ENCODE measurements at places on chromosomes 5 and 9. TPM values are rescaled to one million over a fixed set of nuclear protein-coding genes. Genes with fewer than 3 reads are reported as not detected.

Gene PCDHA9
- total RNA-seq = not detected

DNA sequence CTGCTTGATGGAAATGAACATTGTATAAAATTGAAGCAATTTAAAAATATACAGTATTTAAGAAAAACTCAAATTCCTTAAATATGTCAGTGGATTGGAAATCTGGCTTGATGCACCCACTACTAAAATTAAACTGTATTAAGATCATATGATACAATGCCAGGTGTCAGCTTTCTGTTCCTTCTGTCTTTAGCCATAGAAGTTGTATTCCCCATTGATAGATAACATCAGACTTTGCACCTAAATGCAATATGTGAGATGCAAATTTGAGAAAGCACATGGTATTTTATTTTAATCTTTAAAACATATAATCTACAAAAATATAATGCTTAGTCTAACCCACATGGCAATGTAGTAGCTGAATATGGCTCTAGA lies 697.4 kb upstream of the WWC1 start:
- H3K36me3 ChIP-seq = no peaks in the 10 kb centered on the region
- no peaks in the 10 kb centered on the region for H3K27me3 ChIP-seq
- H3K4me3 ChIP-seq = no peak overlapping the region
- no peak for DNase-seq
- H3K27ac ChIP-seq = no peak overlapping the region
- no peaks in the 10 kb centered on the region for H3K4me1 ChIP-seq

DNA sequence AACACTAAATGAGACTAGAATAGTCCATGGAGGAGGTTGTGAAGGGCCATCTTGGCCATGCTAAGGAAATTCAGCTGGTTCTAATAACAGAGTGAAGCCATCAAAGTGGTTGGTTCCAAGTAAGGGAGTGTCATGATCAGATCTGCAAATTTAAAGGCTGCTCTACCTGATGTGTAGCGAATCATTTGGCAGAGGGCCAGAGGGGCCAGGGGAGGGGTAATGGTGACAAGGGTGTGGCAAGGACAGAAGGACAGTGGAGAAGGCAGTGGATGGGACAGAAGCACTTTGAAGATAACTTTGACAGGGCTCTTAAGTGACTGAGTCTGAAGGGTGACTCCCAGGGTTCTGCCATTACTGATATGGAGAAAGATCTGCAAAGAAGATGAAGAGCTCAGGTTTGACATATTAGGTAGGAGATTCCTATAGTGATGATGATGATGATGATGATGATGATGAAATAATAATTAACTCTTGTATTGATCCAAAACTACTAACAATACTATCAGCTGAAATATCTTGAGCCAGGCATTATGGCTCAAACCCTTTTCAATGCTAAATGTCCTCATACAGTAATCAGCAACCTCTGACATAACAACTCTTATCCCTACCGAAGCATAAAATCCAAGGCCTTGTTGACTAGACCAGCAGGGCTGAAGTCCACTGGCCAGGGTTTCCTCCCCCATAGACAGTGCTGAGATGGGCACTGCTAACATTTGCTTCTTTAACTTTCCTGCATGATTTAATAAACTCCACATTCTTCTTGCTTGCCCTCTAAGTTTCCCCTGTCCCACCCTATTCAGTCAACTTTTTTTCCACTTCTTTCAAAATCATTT lies 20.0 kb downstream of the KIAA1191 start:
- no peaks in the 10 kb centered on the region for H3K27me3 ChIP-seq
- H3K36me3 ChIP-seq = peaks cover 13% of the 10 kb centered on the region
- H3K27ac ChIP-seq = no peak overlapping the region
- no peaks in the 10 kb centered on the region for H3K4me1 ChIP-seq
- H3K4me3 ChIP-seq = no peak overlapping the region

DNA sequence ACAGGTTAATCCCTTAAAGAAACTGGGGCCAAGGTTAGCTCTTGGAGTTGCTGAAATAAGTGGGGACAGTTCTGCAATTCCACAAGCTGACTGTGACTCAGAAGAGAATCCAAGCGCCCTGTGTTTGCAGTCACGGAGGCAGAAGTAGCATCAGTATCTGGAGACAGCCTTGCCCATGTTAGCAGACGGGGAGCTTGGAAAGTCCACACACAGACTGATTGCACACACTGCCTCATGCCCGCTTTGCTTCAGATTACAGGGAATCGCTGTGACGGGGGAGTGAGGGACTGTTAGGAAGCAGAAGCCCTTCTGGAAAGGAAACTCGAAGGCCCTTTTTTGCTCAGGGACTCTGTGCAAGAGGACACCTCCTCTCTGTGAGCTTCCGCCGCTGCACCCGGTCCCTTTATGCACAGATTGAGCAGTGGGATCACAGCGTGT lies 30.9 kb upstream of the PPP1R26 start:
- no peak overlapping the region for H3K4me3 ChIP-seq
- no peaks in the 10 kb centered on the region for H3K4me1 ChIP-seq
- no peak overlapping the region for H3K27ac ChIP-seq
- H3K27me3 ChIP-seq = no peaks in the 10 kb centered on the region
- DNase-seq = no peak
- H3K36me3 ChIP-seq = no peaks in the 10 kb centered on the region

- peaks cover 9% of the 10 kb centered on the region for H3K4me1 ChIP-seq
- H3K27me3 ChIP-seq = no peaks in the 10 kb centered on the region
- H3K4me3 ChIP-seq = no peak overlapping the region
- H3K27ac ChIP-seq = no peak overlapping the region
- no peak for DNase-seq
- H3K36me3 ChIP-seq = no peaks in the 10 kb centered on the region
These were observed 459.3 kb upstream of the MEF2C start for GRCh38 chr5:89342106-89342876.

Gene SLC34A1
- not detected for total RNA-seq

- peaks cover 1% of the 10 kb centered on the region for H3K36me3 ChIP-seq
- no peak overlapping the region for H3K4me3 ChIP-seq
- H3K4me1 ChIP-seq = peaks cover 7% of the 10 kb centered on the region
- peaks cover 4% of the 10 kb centered on the region for H3K27me3 ChIP-seq
These were observed 3.9 kb upstream of the FER start for GRCh38 chr5:108743846-108744245.

- peaks cover 21% of the 10 kb centered on the region for H3K4me1 ChIP-seq
- no peaks in the 10 kb centered on the region for H3K36me3 ChIP-seq
- DNase-seq = no peak
- peak overlapping the region; percentile 57 for H3K4me3 ChIP-seq
- no peaks in the 10 kb centered on the region for H3K27me3 ChIP-seq
These were observed 4.4 kb downstream of the TTC16 start for GRCh38 chr9:127720031-127720864.

DNA sequence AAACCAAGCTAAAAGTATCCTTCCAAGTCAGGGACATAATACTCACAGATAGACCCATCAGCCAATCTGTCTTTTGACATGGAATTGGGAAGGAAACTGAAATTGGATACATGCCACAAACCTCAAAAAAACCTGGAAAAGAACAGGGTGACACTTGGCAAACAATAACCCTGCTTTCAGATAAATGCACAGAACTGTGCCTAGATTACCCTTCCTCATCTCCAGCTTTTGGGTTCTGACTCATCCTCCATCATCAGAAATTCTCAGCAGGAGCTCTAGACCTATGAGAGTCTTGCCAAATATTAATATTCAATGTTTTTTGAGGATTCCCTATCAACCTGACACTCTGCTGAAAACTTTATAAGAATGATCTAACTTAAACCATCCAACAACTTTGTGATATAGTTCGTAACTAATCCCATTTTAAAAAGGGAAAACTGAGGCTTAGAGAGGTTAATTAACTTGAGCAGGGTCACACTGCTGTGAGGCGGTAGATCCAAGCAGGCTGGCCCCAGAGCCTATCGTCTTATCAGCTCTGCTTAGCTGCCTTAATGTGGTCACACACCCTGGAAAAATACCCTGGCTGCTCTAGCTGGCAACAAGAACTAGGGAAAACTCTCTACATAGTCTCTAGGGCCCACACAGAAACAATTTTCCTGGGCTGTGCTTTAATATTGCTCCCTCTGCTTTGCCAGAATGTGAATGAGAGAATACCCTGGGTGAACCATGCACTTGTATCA lies 157.0 kb upstream of the TRPC7 start:
- H3K27me3 ChIP-seq = no peaks in the 10 kb centered on the region
- no peak overlapping the region for H3K4me3 ChIP-seq
- H3K4me1 ChIP-seq = no peaks in the 10 kb centered on the region
- no peak overlapping the region for H3K27ac ChIP-seq

Gene DNM1
- total RNA-seq = 0.37 TPM

DNA sequence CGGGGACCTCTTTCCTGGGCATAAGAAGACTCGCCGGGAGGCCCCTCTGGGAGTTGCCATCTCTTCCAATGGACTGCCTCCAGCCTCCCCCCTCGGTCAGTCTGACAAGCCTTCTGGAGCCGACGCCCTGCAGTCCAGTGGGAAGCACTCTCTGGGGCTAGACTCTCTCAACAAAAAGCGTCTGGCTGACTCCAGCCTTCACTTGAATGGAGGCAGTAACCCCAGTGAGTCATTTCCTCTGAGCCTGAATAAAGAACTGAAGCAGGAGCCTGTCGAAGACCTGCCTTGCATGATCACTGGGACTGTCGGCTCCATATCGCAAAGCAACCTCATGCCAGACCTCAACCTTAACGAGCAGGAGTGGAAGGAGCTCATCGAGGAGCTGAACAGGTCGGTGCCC lies 28.4 kb upstream of the LTC4S start:
- no peak overlapping the region for H3K27ac ChIP-seq
- H3K4me3 ChIP-seq = no peak overlapping the region
- no peaks in the 10 kb centered on the region for H3K27me3 ChIP-seq
- peaks cover 14% of the 10 kb centered on the region for H3K36me3 ChIP-seq
- peaks cover 39% of the 10 kb centered on the region for H3K4me1 ChIP-seq
- DNase-seq = no peak

DNA sequence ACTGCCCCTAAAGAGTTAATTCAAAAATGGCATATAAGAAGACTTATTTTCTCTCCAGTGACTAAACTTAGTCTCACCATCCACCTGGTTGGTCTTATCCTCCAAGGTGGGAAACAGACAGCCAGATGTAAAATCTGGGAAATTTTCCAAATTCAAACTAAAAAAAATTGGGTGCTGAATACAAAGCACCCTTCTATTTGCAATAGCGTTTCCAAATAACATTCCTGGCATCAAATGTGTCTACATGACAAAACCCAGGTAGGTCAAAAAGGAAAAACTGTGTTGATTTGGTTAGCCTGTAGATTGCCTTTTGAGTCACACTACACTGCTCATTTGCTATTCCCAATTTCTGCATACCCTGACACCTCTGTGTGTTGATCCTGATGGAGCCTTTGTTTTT lies 252.2 kb downstream of the NR2F1-AS1 start:
- no peak overlapping the region for H3K4me3 ChIP-seq
- H3K27me3 ChIP-seq = no peaks in the 10 kb centered on the region
- H3K4me1 ChIP-seq = no peaks in the 10 kb centered on the region

GRCh38 chr5:59222687-59223511 lies 640.0 kb downstream of the RAB3C start:
- no peak overlapping the region for H3K4me3 ChIP-seq
- no peaks in the 10 kb centered on the region for H3K36me3 ChIP-seq
- no peaks in the 10 kb centered on the region for H3K4me1 ChIP-seq
- no peak overlapping the region for H3K27ac ChIP-seq

- no peaks in the 10 kb centered on the region for H3K36me3 ChIP-seq
- H3K27ac ChIP-seq = peak overlapping the region; percentile 100
- DNase-seq = peak; percentile 92
- peaks cover 50% of the 10 kb centered on the region for H3K4me1 ChIP-seq
- H3K4me3 ChIP-seq = peak overlapping the region; percentile 97
- H3K27me3 ChIP-seq = no peaks in the 10 kb centered on the region
These were observed 4.5 kb upstream of the KLF9 start for GRCh38 chr9:70418822-70419555.

Gene SVEP1
- total RNA-seq = not detected

- no peak overlapping the region for H3K4me3 ChIP-seq
- H3K27me3 ChIP-seq = no peaks in the 10 kb centered on the region
- no peaks in the 10 kb centered on the region for H3K4me1 ChIP-seq
These were observed 115.2 kb downstream of the LHFPL2 start for GRCh38 chr5:78533356-78533755.

- H3K27me3 ChIP-seq = peaks cover 3% of the 10 kb centered on the region
- H3K36me3 ChIP-seq = peaks cover 3% of the 10 kb centered on the region
- peaks cover 12% of the 10 kb centered on the region for H3K4me1 ChIP-seq
These were observed 88.7 kb upstream of the ELL2 start for GRCh38 chr5:96050273-96050880.

DNA sequence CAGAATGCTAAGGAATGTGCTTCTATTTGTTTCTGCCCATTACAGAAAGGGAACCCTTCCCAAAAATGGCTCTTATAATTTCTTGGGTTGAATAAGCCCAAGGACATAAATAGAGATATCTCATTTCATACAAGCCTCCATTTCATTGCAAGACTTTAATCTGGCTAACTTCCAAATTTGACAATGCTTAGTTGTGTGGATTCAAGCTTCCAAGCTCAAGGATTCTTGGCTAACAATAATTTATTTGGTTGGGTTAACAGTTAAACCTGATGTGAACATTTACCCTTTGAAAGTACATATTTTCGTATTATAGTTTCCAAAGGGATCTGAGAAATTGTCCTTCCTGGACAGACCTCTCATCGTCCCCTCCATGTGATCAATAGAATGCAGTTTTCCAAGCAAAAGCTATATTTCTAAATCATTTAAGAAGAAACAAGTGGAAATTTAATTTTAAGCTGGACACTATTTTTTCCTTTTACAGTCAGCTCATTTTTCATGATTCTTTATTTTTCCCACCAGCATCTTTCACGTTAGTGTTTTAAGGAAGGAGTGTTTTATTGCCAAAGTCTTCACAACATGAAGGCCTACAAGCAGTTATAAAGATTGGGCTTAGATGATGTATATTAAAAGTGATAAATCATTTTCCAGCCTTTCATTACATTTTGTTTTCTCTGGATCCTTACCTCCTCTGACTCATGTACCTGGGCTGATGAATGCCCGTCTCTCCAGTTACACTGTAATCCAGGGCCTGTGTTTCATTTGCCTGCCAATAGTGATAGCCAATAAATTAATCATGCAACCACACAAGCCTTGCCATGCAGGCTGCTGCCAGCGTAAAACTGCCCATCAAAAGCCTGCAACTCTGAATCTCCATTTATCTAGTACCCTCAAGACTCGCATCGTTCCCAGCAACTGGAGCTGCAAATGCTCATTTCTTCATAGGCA lies 176.7 kb downstream of the NTRK2 start:
- no peaks in the 10 kb centered on the region for H3K36me3 ChIP-seq
- no peak for DNase-seq
- H3K4me1 ChIP-seq = no peaks in the 10 kb centered on the region

- no peak overlapping the region for H3K27ac ChIP-seq
- H3K4me3 ChIP-seq = no peak overlapping the region
- H3K4me1 ChIP-seq = no peaks in the 10 kb centered on the region
- H3K36me3 ChIP-seq = no peaks in the 10 kb centered on the region
These were observed 81.8 kb downstream of the ZNF618 start for GRCh38 chr9:113957821-113958341.

- no peak for DNase-seq
- no peak overlapping the region for H3K27ac ChIP-seq
- no peaks in the 10 kb centered on the region for H3K4me1 ChIP-seq
- H3K36me3 ChIP-seq = no peaks in the 10 kb centered on the region
- H3K4me3 ChIP-seq = no peak overlapping the region
These were observed 92.6 kb downstream of the C9orf152 start for GRCh38 chr9:110115341-110115820.

- H3K4me3 ChIP-seq = peak overlapping the region; percentile 73
- H3K4me1 ChIP-seq = peaks cover 28% of the 10 kb centered on the region
- no peaks in the 10 kb centered on the region for H3K27me3 ChIP-seq
- peak; percentile 67 for DNase-seq
- peak overlapping the region; percentile 82 for H3K27ac ChIP-seq
These were observed 48.1 kb downstream of the POC5 start for GRCh38 chr5:75668977-75669689.

- DNase-seq = no peak
- no peaks in the 10 kb centered on the region for H3K4me1 ChIP-seq
- no peak overlapping the region for H3K27ac ChIP-seq
- no peak overlapping the region for H3K4me3 ChIP-seq
These were observed 22.1 kb upstream of the RARS1 start for GRCh38 chr5:168464214-168464613.

Gene MED10
- total RNA-seq = 57.1 TPM

Measured in activated naive CD8-positive, alpha-beta T cell treated with anti-CD3 and anti-CD28 coated beads for 36 hours (primary cell).